ENCODE measurements at places on chromosomes 3 and 15.

DNA sequence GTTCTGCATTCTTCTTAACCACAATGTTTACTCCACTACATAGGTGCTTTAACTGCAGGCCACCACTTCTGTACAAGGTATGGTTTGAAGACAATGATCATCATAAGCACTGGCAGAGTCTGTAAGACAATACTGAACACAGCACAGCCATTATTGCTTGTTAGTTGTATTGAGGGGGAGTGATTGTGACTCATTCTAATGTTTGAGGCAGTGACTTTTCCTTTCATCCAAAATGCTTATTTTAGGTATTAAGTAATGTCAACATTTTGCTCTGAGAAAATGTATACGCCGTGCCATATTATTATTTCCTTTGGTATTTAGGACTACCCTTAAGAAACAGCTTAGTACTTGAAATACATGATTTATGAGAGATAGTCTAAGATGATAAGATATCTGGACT is 618.2 kb upstream of the ZNF717 start:
- no peak for DNase-seq

GRCh38 chr3:86554383-86554782 is 436.6 kb downstream of the VGLL3 start:
- DNase-seq: no peak

GRCh38 chr3:14688525-14688924 is 13.6 kb downstream of the C3orf20 start:
- DNase-seq: no peak

DNA sequence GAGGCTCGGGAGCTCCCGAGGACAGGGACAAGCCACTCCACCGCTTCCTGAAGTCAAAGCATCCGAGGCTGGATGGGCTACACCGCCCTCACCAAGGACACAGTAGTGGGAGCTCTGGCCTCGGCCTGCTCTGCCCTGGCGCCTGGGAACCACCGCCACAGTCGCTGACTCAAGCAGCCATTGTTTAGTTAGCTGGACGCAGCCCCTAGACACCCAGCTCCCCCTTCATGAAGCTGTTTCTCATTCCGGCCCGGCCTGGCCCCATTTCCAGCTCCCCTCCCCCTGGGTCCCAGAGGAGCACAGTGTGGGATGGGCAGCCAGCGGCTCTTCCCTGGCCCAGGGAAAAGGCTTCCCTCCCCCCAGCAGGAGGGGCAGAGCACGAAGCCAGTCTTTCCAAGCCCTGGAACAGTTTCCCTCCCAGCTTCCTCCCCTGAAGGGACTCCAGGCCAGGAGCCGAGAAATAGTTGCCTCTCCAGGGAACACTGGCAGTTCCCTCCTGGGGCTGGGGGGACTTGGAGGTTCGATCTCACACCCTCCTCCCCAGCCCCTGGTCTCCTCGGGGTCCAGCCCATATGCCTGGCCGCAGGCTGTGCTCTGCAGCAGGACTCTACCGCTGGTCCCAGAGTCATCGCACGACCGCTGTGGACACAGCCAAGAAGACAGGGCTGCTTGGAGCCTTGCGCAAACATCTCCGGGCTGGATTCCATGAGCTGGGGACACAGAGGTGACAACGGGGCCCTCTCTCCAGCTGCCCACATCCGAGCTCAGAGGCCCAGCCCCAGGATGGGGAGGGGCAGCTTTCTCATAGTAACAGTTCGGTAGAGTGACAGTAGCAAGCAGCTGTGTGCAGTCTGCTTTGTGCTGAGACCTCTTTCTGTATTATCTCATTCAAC is 10.0 kb downstream of the PLXND1 start:
- DNase-seq: no peak

DNA sequence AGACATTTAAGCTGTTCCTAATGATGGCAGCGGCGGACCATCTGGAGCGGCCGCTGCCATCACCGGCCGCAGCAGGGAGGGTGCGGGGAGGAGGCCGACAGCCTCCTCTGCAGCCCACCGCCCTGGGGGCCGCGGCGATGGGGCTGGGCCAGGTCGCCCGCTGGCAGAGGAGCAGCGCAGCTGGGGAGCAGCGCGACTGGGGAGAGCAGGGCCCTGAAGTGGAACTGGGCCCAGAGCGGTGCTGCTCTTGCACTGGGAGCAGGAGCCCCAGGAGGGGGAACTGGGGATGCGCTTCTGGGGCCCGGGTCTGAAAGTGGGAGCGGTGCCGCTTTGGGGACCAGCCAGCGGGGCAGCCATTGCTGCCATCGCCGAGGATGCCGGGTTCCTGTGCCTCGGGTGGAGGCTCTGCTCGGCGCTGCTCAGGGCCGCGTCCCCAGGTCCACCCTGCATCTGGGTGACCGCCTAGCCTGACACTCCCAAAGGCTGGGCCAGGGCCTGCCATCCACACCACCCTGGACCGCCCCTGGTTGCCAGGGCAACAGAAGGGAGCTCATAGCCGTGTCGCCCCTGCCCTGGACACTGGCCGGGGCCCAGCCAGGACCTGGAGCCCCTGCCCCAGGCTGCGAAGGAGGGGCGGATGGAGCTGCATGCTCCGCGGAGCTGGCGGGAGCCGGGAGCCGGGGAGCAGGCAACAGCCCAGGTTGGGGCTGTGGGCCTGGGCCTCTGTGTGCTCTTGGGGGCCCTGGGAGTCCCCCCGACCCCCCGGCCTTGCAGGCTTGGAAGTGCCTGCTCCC is 15.5 kb upstream of the PLA2G4E start:
- no peak for DNase-seq

DNA sequence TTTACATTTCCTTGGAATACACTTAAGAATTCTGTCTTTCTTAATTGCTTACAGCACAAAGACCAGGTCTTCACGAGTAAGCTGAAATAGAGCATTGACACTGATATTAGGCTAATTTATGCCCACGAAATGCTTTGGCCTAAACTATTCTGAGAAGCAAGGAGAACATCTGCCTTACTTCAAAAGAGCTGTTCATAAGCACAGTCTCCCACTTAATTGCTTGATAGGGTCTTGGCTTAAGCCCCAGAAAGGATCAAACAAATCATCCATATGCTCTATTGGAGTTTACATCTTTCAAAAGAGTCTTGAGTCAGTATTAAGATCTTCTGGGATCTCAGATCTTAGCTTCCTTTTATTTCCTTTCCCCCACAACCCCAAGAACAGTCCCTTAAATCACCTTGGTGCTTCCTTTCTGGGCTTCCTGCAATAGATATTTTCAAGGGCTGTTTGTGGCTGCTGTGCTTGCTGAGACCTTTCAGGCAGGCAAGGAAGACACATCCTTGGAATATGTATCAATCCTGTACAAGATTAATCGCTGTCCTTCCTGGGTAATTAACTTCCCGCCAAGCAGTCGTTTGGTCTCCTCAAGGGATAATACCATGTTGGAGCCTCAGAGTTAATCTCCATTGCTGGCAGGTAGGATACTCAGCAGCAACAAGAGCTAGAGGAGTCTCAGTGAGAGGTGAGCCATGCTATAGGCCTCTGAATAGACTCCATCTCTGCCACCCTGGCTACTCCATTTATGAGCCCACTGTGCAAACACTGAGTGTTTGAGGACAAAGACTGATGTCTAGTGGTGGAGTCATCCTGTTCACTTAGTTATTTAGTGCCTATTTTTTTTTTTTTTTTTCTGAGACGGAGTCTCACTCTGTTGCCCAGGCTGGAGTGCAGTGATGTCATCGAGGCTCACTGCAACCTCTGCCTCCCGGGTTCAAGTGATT is 37.1 kb downstream of the TMEM158 start:
- DNase-seq: no peak

DNA sequence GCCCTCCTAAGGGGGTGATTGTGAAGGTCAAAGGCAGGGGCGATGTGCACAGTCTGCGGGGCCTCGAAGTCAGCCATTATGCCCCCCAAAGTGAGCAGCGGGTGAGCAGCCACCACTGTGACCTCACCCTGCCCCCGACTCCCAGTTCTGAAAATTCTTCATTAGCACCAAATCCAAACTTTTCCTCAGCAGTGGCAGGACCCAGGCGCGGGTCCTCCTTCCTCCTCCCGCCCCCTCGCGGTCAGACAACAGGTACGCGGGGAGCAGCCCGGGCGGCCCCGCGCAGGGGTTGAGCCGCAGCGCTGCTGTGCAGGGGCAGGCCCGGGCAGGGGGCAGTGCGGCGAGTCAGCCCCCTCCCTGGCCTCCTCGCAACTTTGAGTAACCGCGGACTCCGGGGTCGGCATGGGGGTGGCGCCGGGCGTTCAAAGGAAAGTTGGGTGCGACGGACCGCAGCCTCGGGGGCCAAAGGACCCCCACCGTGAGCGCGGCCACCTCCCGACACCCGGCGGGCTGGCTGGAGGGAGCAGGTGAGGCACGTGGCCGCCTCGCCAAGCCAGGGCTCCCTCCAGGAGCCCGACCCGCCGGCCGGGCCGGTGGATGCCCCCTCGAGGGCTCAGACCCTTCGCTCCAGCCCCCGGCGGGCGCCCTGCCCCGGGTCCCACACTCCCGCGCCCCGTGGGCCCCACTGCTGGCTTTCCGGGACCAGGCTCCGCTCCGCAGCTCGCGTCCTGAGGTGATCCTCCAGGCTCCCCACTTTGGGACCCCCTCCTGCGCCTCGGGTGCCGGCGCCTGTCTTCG is 49.4 kb upstream of the CCDC174 start:
- no peak for DNase-seq

DNA sequence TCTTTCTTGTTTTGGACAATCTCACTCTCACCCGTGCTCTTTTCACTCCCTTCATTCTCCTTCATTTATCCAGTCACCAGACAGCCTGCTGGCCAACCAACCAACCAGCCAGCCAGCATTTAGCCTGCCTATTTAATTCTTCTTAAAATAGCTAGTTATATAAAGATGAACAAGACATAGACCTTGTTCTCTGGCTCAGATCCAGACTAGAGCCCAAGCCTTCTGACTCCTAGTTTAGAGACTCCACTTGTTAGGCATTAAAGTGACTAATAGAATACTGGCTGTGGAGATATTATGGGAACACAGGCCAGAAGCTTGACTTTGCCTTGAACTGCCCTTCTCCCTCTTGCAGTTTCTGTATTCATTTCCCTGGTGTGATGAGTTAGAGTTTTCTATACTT is 215.3 kb upstream of the THRB start:
- no peak for DNase-seq

GRCh38 chr15:83299462-83299861 is 15.0 kb upstream of the BNC1 start:
- no peak for DNase-seq

DNA sequence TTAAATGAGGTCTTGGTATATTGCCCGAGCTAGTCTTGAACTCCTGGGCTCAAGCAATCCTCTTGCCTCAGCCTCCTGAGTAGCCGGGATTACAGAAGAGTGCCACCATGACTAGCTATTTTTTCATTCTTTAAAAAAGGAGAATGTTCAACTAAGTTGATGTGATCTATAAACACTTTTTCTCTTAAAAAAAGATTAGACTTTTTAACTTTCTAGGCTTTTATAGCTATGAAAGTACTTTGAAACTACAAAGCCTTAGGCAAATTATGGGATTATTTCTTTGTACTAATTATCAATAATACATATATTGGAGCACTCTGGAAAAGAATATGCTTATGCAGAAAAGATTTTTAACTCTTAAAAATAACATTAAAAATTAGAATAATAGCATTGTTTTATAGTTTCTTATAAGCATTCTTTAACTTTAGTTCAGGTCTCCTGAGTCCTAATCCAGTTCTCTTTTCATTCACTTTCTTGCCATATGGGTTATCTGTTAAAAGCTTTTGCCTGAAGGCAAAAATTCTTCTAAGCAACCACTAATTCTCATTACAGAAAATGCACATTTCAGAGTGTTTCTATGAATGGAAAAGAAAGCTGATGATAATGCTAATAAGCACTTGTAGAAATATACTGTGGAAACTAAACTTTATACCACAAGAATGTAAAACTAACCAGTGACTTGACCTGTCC is 87.8 kb downstream of the DPPA2 start:
- DNase-seq: no peak

DNA sequence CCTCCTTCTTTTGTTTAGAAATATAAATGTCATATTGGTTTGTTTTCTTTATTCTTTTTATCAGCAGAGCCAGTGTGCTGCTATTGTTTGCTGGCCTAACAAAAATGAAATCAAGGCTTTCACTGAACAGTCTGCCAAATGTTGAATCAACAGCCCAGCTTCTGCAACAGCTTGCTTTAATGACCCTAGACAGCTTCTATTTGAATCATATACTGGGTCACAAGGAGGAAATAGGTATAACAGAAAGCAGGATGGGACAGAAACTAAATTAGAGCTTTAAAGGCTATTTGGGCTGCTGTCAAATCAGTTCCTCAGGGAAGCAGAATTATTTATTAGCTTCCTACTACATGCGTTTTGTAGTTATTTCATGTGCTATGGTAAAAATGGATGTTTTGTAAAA is 12.1 kb upstream of the DNAJC13 start:
- DNase-seq: no peak

GRCh38 chr15:92772061-92772460 is 116.5 kb upstream of the FAM174B start:
- DNase-seq: no peak

- DNase-seq: no peak
These were observed 59.0 kb upstream of the CTSH start for GRCh38 chr15:79003896-79004295.

DNA sequence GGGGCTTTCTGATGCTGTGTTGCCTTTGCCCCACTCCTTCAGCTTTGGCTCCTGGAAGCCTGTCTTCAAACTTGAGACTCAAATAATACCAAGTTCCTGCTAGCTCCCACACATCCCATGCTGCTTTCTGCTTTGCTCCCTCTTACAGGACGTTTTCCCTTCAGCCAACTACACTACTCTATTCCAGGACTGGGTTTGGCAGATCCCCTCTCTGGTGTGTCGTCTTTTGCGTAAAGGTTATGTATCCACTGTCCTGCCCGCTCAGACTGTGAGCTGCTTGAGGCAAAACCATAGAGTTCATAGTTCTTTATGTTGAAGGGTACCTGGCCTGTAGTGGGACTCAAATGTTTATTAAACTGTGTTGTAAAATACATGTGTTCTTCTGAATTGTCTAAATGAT is 25.4 kb downstream of the PPP2R3A start:
- no peak for DNase-seq

DNA sequence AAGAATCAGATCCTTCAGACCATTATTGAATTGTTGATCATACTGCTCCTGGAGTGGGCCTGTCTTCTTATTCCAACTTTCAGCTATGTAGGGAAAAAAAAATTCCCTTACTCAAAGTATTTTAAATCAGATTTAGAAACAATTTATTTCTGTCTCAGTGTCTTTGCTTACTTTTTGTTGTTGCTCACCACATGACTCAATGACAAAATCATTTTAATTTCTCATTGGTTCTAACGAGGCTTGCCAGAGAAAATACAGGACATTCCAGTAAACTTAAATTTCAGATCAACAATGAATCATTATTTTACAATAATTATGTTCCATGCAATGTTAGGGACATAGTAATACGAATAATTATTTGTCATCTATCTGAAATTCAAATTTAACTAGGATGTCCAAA is 748.5 kb upstream of the CBLB start:
- DNase-seq: no peak

DNA sequence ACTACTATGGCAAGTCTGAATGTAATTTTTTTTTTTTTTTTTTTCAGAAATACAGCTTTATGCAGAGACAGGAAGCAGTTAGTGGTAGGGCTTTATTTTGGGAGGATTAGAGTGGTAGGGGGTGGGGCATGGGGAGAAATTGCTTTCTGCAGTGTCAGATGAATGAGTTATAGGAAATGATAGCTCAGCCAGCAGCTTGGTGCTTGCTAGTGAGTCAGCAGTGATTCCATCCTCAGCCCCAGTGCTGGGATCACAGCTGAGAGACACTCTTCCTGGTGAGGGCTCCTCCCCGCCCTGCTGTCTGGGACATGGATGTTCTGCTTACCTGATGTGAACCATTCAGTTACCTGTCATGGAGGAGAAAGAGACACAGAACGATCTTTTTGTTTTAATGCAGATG is 39.6 kb downstream of the SEMA6D start:
- DNase-seq: no peak

GRCh38 chr15:99916668-99917223 is 183.5 kb upstream of the LYSMD4 start:
- no peak for DNase-seq

GRCh38 chr15:42148808-42149492 is 7.5 kb downstream of the PLA2G4F start:
- no peak for DNase-seq
